NCI-H1092 treated with DMSO at 0.1 percent for 48 hours (cell line): ENCODE measurements at places on chromosomes 4 and X.
A peak's percentile ranks its signal among the peaks of the same experiment; 100 is the strongest.

GRCh38 chrX:33183361-33183760, 28.0 kb downstream of the DMD start:
- DNase-seq: no peak

DNA sequence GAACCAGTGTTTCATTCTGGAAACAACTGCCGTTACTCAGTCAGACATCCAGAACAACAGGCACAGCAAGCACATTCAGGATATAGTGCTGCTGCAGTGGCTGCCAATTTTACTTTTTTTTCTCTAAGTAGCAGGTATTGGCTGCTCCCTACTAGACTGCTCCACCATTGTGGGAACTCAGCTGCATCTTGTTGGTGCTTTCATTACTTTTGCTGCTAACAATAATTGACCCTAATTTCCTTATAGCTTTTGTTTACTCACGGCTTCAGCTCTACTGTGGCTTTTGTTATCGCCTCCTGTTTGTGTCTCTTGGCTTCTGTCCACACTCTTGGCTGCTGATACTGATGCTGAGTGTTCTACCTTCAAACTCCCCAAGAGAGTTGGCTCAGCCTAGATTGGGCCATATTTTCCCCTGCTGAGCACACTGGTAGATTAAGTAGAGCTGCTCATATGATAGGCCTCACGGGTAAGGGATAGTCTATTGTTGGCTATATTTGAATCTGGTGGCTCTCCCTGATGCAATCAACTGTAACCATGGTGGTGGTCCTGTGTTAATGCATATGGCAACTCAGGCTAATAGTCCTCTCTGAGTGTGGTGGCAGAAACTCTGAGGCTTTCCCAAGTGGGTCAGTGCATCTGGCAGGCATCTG, 44.5 kb upstream of the IL2 start:
- DNase-seq: peak; percentile 92

DNA sequence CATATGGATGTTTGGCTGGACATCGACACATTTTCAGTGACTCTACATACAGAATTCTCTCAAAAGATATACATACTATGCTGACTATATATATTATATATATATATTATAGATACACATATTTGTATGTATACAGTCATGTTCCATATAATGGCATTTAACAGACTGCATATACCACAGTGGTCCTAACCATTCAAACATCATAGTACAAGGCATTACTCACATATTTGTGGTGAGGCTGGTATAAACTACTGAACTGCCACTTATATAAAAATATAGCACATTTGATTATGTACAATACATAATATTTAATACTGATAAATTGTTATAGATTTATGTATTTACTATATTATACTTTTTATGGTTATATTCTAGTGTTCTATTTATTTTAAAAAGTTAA, 168.5 kb downstream of the IL15 start:
- no peak for DNase-seq

GRCh38 chr4:168618577-168619265, 121.9 kb downstream of the PALLD start:
- DNase-seq: no peak

- no peak for DNase-seq
Observed at GRCh38 chrX:39633293-39633692, 464.5 kb downstream of the BCOR start.

GRCh38 chr4:86706923-86707597, 112.9 kb downstream of the PTPN13 start:
- DNase-seq: no peak

GRCh38 chr4:47705326-47705981, 132.4 kb downstream of the CORIN start:
- DNase-seq: peak; percentile 51

GRCh38 chr4:150242820-150243458, 164.7 kb downstream of the DCLK2 start:
- DNase-seq: peak; percentile 24

DNA sequence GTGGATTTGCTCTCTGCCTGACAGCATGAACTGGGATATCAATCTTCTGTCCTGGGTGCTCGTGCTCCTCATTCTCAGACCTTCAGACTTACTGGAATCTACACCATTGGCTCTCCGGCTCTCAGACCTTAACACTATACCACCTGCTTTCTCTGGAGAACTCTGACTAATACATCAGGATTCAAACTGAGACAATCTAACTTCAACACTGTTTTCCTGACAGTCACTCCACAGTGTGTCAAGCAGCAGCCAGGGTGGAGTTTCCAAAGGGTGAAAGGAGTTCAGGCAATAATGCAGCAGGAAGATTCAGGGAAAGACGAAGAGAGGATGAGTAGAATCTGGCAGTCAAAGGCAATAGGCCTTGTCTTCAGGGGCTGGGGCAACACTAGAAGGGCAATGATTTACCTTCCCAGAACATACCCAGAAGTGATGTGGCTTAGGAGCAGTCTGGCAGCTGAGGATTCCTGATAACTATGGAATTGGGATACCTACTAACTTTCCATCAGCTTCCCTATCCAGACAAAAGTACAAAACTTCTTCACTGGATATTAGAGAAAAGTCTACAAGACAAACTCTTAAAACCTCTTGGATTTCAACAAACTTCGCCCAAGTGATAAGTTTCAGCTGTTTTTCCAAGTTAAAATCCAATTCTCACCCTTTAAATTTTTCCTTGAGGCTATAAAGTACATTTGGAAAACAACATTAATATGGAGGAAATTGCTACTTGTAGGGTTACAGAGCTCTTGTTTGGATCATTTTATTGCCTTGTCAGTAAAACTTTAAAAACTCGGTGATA, 58.4 kb upstream of the SLIT2 start:
- no peak for DNase-seq

- DNase-seq: no peak
Observed at GRCh38 chr4:138790706-138791340, 224.8 kb upstream of the NOCT start.

- no peak for DNase-seq
Observed at GRCh38 chr4:7909463-7910262, 30.0 kb downstream of the AFAP1 start.

GRCh38 chrX:1598876-1599790, 7.7 kb downstream of the AKAP17A start:
- no peak for DNase-seq

- no peak for DNase-seq
Observed at GRCh38 chr4:184237612-184238011, 19.9 kb upstream of the ENPP6 start.

DNA sequence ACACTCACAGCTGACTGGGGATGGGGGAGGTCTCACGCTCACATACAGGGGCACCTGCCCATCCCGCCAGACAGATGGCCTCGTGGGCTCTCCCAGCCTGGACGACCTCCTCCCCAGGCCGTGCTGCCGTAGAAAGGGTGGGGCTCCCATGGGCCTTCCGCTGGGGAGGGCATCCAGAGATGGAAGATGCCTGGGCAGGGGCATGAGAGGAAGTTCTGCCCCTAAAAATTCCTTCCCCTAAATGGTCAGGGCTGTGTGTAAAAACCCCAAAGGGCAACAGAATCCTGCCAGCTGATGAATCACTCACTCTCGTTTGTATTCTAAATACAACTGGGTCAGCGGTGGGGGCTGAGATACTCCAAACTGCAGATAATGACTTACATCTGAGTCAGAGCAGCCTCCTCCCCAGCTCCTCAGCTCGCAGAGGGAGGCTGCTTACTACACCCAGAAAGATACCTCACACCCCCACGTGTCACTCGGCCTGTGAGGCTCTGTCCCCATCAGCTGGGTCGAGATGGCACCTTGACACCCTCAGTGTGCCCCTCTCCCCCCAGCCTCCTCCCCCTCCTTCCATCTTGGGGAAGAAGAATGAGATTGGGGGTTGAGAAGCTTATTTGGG, 10.1 kb downstream of the WDR1 start:
- no peak for DNase-seq

- no peak for DNase-seq
Observed at GRCh38 chr4:188002751-188003150, 7.2 kb downstream of the ZFP42 start.

- DNase-seq: no peak
Observed at GRCh38 chr4:166882221-166882620, 352.1 kb downstream of the SPOCK3 start.

DNA sequence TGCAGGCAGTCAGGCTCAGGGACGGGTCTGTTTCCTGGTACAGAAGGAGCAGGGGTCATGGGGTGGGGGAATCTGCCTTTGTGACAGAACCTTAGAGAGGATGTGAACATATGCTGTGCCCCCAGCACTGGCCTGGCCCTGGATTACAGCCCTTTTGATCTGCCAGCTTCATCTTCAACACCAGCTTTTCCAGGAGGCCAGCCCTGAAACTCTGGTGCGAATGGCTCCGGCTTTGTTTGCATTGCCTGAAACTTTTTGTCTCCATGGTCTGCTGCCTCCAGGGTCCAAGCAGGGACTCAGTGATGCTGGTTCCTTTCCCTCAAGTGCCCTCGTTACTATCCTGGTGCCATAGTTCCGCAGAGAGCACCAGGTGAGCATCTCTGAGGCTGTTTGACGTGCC, 2.1 kb downstream of the CNGA2 start:
- DNase-seq: no peak

DNA sequence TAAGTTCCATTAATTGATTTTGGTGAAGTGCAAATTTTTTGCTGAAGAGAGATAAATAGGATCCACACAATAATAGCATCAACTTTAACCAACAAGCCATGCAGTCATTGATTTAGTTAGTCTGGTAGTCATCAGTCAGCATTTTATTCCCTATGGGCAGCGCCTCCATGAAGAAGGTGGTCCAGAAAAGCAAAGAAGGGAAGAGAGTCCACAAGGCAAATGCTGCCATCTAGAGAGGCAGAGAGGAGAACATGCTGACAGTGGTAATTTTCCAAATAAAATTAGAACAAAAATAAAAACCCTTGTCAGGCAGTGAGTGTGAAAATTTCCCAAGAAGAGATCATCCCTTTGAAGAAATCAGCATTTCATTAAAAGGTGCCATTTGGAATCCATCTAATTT, 366.7 kb upstream of the FAM241A start:
- no peak for DNase-seq

DNA sequence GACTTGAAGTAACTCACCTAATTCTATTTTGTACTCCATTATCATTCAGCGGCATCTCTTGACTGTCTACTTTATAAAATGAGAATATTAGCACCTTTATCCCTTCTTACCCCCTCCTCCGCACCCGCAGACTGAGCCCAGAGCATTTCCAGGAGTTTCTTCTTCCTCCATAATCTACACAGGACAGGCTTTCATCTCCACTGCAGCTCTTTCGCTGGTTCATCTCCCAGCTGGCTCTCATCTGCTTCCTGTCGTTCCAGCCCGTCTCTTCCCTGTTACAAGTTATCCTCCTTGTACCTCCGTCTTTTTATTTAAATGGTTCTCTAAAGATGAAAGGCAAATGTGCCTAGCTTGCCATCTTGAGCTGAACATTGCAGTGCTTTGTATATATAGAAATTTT, 39.8 kb downstream of the GALNT7 start:
- no peak for DNase-seq

GRCh38 chr4:118337954-118338353, 14.8 kb downstream of the PRSS12 start:
- DNase-seq: no peak
